ENCODE measurements at places on chromosomes 11 and 22.

- H3K27ac ChIP-seq, result no peak overlapping the region
- DNase-seq, result no peak
- no peak overlapping the region for H3K4me3 ChIP-seq
- no peaks in the 10 kb centered on the region for H3K36me3 ChIP-seq
Measured at GRCh38 chr11:114194702-114195101, 101.5 kb upstream of the NNMT start.

DNA sequence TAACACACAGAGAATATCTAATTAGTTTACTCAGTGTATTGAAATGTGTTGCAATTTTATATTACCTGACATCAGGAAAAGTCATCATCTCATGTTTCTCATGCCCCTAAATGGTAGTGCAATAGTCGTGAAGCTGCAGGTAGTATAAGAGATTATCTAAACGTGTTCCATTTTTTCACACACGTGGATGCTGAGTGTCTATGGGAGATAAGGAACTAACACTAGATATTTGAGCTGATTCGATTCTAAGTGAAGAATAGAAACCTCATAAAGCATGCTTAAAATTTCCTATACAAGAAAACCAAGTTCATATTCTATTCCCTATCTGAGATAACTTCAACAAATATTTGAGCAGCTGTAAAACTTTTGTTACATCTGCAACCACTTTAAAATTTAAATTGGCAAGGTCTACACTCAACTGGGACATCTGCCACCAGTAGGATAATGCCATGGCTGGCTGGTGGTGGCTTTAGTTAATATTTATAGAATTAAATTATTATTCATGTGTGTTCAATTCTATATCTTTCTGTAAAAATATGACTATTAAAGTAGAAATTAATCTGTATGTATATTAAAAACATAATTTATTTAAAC, 388.8 kb downstream of the LUZP2 start:
- DNase-seq, result no peak
- no peaks in the 10 kb centered on the region for H3K4me1 ChIP-seq
- H3K4me3 ChIP-seq, result no peak overlapping the region
- no peaks in the 10 kb centered on the region for H3K27me3 ChIP-seq
- no peak overlapping the region for H3K27ac ChIP-seq

DNA sequence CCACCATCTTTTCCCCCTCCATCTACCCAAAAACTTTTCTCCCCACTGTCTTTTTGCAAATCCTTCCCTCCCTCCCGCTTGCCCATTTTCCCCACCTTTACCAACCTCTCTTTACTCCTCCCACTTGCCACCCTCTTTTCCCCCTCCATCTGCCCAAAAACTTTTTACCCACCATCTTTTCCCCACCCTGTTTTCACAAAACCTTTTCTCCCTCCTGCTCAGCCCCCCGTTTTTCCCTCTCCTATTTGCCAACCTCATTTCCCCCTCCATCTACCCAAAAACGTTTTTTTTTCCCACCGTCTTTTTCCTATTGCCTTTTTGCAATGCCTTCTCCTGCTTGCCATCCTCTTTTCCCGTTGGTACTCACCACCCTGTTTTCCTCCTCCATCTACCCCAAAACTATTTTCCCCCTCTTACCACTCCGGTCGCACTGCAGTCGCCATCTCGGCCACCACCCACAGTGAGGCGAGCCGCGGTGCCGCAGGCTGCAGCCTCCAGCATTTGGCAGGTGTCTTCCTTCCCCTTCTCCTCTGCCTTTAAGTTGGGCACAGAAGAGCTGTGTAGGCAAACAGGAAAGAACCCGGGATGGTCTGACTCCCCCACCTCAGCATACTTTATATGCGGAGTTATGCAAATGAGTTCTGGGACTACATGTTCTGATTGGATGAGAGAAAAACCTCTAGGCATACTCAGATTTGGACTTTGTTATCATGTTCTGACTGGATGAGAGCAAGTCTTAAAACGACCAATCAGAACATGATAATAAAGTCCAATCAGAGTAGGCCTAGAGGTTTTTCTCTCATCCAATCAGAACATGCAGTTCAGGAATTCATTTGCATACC, 121.2 kb upstream of the VPREB1 start:
- H3K27me3 ChIP-seq, result peaks cover 10% of the 10 kb centered on the region
- H3K4me1 ChIP-seq, result no peaks in the 10 kb centered on the region
- DNase-seq, result no peak
- no peak overlapping the region for H3K27ac ChIP-seq

DNA sequence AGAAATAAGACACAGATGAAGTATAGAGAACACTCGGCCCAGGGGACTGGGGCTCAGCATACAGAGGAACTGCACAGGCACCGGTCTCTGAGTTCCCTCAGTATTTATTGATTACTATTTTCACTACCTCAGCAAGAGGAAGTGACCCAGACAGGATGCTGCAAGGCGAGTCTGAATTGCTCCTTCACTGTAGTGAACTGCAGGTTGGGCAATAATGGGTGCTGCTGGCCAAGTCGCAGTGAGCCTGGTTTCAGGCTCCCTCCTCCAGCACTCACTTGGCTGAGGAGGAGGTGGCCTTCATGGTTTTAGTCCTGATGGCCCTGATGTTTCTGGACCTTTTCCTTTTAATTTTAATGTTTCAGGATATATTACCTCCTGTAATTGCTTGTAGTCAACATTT, 10.4 kb downstream of the OR52K2 start:
- no peaks in the 10 kb centered on the region for H3K36me3 ChIP-seq

DNA sequence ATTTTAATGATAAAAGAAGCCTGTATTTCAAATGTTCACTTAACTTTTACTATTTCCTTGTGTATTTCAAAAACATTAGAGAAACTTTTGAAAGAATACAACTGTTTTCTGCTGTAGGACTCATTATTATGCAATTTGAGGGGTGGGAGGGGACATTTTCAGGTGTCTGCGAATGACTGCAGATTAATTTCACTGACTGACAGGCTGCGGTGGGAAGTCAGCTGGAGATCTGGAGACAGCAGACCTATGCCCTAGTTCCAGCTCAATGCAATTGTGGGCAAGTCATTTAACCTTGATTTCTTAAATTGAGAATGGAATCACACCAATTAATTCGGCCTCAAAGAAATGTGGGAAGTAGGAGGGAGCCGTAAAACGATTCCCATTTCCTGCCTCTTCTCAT, 128.7 kb downstream of the ARL14EP start:
- H3K27ac ChIP-seq, result no peak overlapping the region
- H3K27me3 ChIP-seq, result no peaks in the 10 kb centered on the region
- no peaks in the 10 kb centered on the region for H3K4me1 ChIP-seq
- no peaks in the 10 kb centered on the region for H3K36me3 ChIP-seq

DNA sequence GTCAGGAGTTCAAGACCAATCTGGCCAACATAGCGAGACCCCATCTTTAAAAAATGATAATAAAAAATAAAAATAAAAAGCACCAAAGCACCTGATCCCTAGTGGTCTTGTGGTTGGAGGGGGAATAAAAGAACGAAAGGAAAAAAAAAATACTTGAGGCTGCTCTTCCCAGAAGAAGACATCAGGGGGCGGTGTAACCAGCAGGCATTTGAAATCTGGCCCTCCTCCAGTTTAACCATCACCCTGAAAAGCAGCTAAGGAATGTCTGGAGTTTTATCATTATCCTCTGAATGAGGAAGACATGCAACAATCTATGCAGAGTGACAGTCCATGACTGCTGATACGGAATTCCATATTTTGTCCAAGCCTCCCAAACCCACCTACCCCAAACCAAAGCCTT, 5.6 kb upstream of the KCTD17 start:
- no peak overlapping the region for H3K27ac ChIP-seq
- H3K36me3 ChIP-seq, result no peaks in the 10 kb centered on the region
- H3K4me3 ChIP-seq, result no peak overlapping the region
- no peaks in the 10 kb centered on the region for H3K27me3 ChIP-seq
- peaks cover 5% of the 10 kb centered on the region for H3K4me1 ChIP-seq

DNA sequence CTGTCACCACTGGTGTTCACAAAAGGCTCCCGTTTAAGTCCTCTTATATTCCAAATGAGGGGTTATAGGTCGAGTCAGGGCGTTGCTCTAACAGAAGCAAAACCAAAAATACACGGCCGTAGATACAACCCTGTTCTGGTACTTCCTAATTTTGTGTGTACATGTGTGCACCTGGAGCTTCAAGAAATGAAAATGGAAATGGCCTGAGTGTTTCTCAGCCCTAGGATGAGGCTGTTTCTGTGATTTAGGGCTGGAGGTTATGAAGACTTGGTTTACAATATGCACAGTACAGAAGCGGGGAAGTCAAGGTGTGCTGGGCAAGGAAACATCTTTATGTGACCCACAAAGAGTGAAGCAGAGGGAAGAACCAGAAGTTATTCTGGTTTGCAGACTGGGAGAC, 110.4 kb upstream of the OR4B1 start:
- no peak for DNase-seq
- no peaks in the 10 kb centered on the region for H3K27me3 ChIP-seq
- H3K27ac ChIP-seq, result no peak overlapping the region
- H3K36me3 ChIP-seq, result no peaks in the 10 kb centered on the region

- no peaks in the 10 kb centered on the region for H3K27me3 ChIP-seq
- H3K4me1 ChIP-seq, result no peaks in the 10 kb centered on the region
- no peak overlapping the region for H3K4me3 ChIP-seq
- no peak for DNase-seq
- no peak overlapping the region for H3K27ac ChIP-seq
- no peaks in the 10 kb centered on the region for H3K36me3 ChIP-seq
Measured at GRCh38 chr11:72570893-72571661, 103.1 kb downstream of the PDE2A start.
